ENCODE measurements at places on chromosomes 13 and 19.

DNA sequence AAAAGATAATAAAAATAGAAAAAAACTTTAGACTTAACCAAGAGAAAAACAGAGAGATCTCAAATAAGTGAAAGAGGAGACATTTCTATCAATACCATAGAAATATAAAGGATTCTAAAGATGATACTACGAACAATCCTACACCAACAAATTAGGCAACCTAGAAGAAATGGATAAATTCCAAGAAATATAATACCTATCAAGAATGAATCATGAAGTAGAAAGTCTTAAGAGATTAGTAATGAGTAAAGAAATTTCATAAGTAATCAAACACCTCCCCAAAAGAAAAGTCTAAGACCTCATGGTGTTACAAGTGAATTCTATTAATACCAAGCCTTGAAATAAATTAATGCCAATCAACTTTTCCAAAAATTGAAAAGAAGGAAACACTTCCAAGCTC is 1584.5 kb upstream of the MIR17HG start:
- no peak for DNase-seq

- DNase-seq, result no peak
Measured at GRCh38 chr19:31408460-31409124, 59.4 kb upstream of the TSHZ3 start.

DNA sequence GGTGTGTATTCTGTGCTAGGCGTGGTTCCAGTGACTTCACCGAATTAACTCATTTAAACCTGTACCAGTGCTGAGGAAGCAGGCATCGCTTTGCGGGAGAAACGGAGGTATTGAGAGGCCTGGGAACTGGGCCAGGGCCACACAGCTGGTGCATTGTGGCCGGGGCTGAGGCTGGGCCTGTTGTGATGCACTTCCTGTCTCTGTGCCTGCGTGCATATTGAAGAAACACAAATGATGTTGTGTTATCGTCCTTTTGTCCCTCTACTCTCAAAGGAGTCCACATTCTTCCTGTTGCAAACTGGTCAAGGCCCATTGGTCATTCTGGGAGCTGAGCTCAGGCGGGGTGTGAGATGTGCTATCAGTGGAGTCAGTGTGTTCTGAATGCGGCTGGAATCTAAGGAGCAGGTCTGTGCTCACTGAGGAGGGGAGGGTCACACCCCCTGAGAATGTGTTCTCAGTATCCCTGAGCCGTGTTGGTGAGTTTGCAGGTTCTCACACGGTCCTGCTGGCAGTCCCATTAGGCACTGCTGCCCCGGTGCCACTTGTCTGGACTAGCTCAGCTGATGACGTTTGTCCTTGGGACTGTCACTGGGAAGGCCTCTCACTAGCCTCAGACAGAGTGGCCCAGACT is 62.1 kb downstream of the ARHGEF7 start:
- DNase-seq, result no peak

DNA sequence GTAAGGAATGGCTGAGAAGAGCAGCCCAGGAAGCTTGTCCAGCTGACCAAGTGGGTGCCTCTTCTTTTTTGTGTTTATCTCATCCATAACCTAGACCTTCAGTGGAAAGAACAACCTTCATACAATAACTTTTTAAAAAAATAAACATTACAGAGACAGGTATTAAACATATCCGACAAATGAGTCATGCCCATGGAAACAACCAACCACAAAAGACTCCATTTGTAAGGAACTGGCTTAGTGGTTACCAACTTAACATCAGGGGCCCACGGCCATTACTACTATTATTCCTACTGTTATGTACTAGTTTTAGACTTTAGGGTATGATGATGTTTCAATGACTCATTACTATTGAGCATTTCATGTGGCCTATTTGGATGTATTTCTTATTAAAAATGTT is 191.7 kb upstream of the SERP2 start:
- DNase-seq, result no peak

DNA sequence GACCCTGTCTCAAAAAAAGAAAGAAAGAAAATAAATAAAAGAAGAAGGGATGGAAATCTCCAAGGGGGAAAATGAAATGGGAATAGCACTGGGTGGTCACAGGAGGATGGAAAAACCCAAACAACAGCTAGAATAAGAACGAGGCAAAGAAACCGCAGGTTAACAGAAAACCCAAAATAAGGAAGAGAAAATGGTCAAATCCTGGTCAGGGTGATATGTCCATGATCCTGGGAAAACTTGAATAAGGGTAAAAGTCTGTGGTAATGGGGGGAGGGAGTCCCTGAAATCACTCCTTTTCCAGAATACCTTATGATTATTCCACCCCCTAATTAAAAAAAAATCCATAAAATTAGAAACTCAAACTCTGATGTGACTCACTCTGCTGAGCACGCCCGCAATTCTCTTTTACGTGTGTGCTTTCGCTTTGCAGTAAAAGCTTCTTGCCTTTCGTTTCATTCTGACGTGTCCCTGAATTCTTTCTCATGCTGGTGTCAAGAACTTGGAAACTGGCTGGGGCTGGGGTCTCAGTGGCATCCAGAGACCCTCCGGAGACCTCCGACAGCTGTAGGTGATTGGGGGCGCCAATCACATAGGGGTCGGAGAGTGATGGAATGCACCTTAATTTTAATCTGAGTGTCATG is 4.3 kb upstream of the NAXD start:
- no peak for DNase-seq

Data from activated CD8-positive, alpha-beta memory T cell treated with anti-CD3 and anti-CD28 coated beads, Interleukin-2, amount 50 U/mL, for 48 hours (primary cell).